ENCODE measurements at places on chromosomes 4 and X.

DNA sequence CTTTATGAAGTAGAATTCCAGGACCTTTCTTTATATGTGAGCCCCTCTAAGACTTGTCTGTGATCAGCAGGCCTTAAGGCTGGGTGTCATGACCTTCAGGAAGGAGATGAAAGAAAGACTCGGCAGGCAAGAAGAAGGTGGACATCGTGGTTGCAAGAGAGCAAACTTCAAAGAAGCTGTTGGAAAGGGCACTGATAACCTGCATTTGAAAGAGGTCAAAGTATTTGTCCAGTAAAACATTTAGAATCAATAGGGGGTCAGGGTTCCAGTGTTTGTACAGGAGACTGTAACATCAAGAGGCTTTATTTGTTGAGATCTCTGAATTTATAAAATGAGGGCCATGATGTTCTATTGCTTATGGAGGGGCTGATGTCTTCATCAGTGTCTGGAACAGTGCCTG lies 44.2 kb downstream of the COMMD8 start:
- DNase-seq = no peak

- DNase-seq = peak; percentile 65
Observed at GRCh38 chr4:72302981-72303704, 265.9 kb downstream of the ADAMTS3 start.

DNA sequence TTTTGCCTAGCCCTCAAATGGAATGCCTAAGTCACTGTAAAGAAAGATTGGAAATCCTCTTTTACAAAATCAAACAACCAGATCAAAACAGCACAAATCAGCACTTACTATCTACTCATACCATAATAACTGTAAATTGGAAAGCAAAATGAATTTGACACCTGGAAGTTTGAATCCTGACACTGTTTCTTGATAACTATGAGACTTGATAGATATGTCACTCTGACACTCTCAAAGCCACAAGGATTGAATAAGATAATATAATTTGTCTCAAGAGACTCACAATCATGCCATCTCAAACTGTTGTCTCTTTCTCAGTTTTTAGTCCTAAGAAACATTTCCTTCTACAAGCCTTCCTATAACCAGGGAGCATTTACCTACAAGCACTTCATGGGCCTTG lies 302.6 kb upstream of the DIAPH2 start:
- DNase-seq = no peak

DNA sequence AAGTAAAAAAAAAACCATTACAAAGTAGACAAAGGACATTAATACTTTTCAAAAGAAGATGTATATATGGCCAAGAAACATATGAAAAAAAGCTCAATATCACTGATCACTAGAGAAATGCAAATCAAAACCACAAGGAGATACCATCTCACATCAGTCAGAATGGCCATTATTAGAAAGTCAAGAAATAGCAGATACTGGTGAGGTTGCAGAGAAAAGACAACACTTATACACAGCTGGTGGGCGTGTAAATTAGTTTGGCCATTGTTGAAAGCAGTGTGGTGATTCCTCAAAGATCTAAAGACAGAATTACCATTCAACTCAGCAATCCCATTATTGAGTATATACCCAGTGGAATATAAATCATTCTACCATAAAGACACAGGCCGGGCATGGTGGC lies 39.3 kb downstream of the TASL start:
- DNase-seq = no peak

- DNase-seq = no peak
Observed at GRCh38 chr4:3740256-3740655, 25.9 kb upstream of the ADRA2C start.

DNA sequence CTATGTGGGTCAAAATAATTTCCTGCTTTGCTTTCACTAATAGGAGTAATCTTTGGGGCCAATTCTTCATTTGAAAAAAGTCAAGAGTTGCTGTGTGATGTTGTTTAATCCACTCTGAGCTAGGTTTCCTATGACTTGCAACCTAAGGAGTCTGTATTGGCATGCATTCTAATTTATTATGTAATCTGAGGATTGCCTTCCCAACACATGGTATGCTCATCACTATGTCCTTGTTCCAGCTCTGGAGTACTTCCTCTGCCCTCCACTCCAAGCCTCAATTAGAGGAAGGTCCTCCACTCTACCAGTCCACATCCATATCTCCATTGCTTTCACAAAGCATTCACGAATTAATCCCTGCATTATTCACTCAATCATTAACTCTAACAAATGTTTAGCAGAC lies 56.1 kb downstream of the PPP3CA start:
- peak; percentile 34 for DNase-seq
